NCI-H2029 treated with DMSO at 0.1 percent for 48 hours (cell line): ENCODE measurements at places on chromosomes 12 and 14.

DNA sequence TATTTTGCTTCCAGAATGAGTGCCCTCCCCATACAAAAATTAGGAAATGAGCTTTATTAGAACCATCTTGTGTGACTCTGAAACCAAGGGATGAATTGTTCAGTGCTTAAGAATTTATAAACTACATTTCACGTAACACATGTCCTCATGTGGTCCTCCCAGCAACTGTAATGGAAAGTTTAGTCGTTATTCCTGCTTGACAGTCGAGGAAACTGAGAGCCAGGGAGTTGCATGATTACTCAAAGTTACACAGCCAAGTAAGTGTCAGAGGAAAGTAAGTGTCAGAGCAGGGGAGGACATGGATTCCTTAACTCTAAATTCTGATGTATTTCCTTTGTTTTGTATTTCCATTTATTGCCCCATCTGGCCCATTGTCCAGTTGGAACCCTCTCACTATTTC, 453.9 kb downstream of the FUT8 start:
- no peak for DNase-seq

DNA sequence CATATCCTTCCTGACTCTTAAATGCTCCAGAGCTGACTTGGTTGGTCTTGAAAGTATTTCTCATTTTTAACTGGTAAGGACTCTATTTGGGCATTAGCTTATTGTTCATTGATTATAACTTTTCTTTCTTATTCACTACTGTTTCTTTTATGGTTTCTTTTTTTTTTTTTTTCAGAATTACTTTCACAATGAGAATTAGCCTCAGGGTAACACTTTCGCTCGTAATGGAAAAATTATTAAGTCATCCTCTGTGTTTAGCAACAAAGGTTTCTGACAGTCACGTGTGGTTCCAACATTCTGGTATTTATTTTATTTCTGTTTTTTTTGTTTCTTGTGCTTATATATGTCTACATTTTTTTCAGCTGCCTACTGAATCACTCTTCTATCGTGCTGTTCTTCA, 80.0 kb downstream of the METTL25 start:
- no peak for DNase-seq

DNA sequence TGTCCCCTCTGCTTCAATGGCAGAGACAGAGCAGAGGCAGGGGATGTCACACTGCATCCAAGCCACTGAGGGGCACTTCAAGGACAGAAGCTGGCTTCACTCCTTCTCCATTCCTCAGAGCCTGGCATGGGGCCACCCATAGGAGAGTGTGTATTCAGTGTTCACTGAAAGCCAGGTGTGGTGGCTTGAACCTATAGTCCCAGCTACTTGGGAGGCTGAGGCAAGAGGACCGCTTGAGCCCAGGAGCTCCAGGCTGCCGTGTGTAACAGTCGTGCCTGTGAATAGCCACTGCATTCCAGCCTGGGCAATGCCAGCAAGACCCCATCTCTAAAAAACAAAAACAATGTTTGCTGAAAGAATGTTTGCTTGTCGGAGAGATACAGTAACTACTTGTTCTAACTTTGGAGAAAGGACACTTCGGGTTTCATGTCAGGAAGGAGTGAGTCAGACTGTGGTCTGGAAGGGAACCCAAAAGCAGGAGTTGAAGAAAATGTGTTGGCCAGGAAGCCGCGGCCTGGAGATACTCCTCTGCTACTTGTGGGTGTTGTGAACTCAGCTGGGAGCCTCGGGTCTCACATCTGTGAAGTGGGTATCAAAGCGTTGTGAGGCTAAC, 43.4 kb downstream of the ELK3 start:
- DNase-seq = no peak

DNA sequence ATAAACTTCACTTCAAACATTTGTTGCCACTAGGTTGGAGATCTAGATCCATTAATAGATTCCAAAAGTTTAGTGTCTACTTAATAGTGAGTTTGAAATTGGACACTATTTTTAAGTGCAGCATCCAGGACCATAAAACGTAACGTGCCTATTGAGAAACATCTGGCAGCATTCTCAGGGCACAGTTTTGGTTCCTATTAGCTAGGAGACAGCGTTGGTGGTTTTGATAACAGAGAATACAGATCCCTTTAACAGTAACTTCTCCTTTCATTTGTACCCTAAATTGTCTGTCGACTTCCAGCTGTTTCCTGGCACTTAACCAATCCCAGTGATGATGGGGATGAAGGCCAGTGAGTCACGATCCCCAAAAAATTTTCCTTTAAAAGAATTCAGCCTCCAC, 25.8 kb downstream of the KCNK10 start:
- no peak for DNase-seq

DNA sequence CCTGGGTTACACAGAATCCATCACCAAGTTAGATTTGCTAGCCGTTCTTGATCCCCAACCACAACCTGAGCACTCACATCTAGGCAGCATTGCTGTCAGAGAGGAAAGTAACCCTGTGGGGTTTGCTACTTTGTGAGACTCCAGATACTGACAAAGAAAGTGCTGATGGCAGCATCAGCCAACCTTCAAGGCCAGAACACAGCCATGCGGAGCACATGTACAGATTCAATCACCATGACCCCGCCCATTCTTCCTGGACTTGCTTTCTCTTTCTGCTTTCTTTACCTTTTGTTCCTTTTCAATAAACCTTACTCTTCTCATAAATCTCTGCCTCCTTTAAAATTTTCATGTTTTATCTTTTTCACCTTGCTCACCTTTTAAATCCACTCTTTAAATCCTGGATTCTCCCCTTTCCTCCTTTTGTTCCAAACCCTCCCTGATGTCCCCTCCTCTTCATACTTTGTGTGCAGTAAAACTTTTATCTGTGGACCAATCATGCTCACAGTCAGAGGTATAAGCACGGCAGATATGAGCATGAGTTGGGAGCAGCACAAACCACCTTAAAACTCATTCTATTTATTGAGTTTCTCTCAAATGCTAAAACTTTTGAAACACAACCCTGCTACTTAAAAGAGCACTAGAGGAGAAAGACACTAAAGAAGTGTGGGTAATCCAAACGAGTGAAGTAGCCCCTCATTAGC, 21.9 kb upstream of the CERS5 start:
- DNase-seq = no peak

DNA sequence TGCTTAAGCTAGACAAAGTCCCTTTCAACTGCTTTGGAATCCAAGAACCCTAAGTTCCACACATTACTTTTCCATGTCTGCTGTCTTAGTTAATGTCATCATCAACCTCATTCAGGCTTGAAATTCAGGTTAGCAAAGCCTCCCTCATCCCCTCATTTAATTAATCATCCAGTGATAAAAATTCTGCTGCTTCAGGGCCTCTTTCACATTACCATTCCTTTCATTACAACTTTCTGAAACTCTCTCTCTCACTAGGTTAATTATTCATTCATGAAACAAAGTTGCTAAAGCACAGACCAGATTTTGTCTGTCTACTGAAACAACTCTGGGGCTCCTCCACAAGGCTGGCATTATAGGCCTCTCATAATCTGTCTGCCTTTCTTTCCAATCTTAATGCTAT, 9.4 kb upstream of the VTI1B start:
- DNase-seq = no peak

DNA sequence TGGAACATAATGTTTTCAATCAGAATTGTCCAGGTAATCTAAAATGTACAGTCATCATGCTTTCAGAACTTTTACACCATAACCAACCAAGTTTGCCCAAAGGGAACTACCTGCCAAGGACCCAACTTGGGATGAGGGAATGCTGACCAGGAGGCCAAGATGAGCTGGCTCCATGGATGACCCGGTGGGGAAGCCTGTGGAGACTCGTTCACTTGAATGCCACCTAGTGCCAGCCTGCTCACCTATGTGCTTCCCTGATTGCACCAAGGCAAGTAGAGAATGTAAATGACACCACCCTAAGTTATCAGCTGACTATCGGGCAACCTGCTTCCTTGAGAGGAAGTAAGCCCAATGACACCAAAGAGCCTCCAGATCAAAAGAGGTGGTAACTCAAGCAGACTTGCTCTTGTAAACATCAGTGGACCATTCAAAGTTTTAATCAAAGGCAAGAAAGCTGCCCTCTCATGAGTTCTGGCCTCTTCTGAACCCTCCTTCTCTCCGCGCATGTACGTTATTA, 137.3 kb downstream of the TTC7B start:
- no peak for DNase-seq

- no peak for DNase-seq
These were observed 1.9 kb downstream of the ETV6 start for GRCh38 chr12:11651381-11651780.

DNA sequence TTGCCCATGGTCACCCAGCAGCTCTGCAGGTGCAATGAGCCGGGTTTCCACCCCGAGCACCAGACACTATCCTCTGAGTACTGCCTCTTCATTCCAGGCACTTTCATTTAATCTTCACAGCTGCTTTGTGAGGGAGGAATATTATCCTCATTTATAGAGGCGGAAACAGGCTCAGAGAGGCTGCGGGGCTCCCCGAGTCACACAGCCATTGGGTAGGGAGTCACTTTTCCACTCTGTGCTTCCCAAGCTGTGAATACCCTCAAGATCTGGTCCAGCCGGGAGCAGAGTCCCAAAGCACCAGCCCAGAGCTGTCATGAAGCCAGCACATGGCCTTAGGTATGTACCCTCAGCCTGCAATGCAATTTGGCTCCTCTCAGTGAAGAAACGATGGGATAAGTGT, 51.7 kb upstream of the RIN3 start:
- no peak for DNase-seq

DNA sequence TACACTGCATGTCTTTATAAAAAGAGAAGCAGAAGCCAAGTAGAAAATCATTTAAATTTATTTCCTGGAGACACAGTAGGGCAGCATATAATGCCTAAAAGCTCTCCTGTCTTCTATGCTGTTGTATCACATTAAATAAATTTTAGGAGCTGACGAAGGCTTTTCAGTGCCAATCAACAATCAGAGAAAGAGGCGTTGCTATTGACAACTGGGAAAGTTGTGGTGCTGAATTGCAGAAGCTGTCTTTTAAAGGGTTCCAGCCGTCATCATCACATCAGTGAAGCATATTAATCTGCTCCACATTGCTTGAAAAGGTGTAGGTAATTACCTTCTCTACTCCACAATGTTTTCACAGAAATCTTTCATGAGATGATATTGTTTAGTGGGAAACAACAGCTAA, 103.9 kb downstream of the FSCB start:
- no peak for DNase-seq

- DNase-seq = no peak
These were observed 693 bp downstream of the MAP3K9 start for GRCh38 chr14:70808416-70809224.

- DNase-seq = no peak
These were observed 467.1 kb upstream of the MGAT4C start for GRCh38 chr12:86723326-86723725.

DNA sequence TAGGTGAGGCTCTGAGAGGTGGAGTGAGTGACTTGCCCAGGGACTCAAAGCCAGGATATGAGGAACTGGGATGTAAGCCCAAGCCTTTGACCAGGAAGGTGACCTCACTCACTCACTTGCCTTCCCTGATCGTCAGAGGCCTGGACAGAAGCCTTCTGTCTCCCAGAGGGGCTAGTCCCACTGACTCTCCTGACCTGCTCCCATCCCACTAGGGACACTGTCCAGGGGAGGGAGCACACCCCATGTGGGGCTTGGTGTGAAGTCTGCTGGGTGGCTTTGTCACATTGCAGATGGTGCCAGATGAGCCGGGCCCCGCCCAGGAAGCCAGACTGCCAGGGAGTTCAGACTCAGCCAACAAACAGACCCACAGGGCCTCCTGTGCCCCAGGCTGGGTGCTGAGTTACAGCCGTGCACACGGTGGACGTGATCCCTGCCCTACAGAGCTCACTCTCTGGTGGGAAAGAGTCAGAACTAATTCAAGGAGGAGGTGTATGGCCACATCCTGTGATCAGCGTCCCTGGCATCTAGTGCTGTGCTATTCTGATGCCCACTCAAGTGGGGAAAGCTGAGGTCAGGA, 28.3 kb downstream of the MMAB start:
- DNase-seq = no peak

DNA sequence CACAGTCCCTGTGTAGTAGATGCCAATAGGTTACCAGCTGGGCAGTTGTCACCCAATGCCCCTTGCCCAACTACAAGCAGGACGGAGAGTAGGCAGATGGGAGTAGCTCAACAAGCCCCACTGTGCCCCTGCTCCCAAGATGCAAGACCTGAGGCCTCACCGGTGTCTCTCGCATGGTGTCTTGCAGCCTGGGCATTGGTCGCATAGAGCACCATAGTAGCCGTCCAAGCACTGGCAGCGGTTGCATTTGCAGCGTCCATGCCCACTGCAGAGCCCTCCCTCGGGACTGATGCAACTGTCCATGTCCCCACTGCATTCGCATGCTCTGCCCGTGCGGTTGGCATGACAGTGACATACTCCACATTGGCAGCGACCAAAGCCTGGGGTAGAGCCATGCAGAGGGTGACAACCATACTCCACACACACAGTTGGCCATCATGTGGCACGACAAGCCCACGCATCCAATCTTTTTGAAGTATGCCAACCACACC, 11.9 kb upstream of the CSAD start:
- no peak for DNase-seq

GRCh38 chr12:2246358-2246757, 193.6 kb downstream of the CACNA1C start:
- no peak for DNase-seq

GRCh38 chr12:81114226-81114625, 36.3 kb downstream of the ACSS3 start:
- DNase-seq = no peak

GRCh38 chr14:49594347-49595091, 4.2 kb upstream of the LRR1 start:
- DNase-seq = no peak

- DNase-seq = no peak
These were observed 127.6 kb downstream of the SLC25A47 start for GRCh38 chr14:100450736-100451135.

- no peak for DNase-seq
These were observed 270.1 kb downstream of the ZFP36L1 start for GRCh38 chr14:68522510-68523325.

DNA sequence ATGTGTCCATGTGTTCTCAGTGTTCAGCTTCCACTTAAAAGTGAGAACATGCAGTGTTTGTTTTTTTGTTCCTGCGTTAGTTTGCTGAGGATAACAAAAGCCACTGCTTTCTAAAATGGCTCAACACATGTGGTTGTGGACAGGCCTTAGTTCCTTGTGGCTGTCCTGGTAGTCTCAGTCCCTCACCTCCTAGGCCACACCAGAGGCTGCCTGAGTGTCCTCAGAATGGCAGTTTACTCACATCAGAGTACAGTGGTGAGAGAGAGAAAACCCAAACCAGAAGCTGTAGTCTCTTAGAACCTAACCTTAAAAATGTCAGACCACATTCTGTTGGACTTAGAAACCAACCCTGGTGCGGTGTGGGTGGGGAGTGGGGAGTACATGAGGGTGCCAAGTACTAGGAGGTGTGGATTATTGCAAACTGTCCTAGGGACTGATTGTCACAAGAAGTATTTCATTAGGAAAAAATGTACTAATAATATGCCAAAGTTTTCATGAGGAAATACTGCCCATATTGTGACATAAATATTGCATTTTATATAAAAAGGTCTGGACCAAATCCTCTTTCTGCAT, 30.4 kb downstream of the NPAS3 start:
- no peak for DNase-seq
